ENCODE measurements at places on chromosomes 12 and 14.
A peak's percentile ranks its signal among the peaks of the same experiment; 100 is the strongest.

- no peak for DNase-seq
Measured at GRCh38 chr12:4027412-4027811, 154.2 kb upstream of the PARP11 start.

- DNase-seq = no peak
Measured at GRCh38 chr14:101247842-101248725, 313.2 kb upstream of the DIO3 start.

- DNase-seq = no peak
Measured at GRCh38 chr12:77796775-77797174, 33.9 kb upstream of the NAV3 start.

DNA sequence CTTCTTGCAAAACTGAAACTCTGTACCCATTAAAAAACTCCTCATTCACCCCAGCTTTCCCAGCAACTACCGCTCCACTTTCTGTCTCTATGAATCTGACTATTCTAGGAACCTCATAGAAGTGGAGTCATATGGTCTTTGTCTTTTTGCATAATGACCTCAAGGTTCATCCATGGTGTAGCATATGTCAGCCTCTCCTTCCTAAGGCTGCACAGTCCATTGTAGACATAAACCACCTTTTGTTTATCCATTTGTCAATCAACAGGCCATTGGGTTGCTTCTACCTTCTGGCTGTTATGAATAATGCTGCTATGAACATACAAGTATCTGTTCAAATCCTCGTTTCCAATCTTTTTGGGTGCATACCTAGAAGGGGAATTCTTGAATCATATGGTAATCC, 21.1 kb downstream of the NT5DC3 start:
- DNase-seq = no peak

DNA sequence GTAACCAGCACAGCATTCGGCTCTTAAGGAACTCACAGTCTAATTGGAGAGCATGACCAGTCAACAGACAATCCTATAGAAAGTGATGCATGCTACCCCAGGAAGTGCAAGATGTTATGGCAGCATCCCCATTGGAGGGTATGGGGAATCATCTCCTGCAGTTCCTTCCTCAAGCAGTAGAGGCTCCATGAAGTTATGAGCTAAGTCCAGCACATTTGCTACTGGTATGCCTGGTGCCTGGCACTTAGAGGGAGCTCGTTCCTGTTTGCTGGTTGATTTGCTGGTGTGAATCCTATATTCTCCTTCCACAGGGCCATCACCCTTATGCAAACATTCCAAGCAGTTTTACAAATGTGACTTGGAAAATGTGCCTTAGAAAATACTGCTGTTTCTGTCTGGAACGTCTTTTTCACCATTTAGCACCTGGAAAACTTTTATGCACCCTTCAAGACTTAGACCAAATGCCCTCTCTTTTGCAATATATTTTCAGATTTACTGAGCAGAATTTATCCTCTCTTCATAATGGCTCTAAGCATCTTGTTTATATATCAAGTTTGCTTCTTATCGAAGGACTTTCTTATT, 136.1 kb upstream of the WSCD2 start:
- DNase-seq = peak; percentile 4

GRCh38 chr14:48792376-48793024, 793.7 kb downstream of the RPS29 start:
- no peak for DNase-seq

DNA sequence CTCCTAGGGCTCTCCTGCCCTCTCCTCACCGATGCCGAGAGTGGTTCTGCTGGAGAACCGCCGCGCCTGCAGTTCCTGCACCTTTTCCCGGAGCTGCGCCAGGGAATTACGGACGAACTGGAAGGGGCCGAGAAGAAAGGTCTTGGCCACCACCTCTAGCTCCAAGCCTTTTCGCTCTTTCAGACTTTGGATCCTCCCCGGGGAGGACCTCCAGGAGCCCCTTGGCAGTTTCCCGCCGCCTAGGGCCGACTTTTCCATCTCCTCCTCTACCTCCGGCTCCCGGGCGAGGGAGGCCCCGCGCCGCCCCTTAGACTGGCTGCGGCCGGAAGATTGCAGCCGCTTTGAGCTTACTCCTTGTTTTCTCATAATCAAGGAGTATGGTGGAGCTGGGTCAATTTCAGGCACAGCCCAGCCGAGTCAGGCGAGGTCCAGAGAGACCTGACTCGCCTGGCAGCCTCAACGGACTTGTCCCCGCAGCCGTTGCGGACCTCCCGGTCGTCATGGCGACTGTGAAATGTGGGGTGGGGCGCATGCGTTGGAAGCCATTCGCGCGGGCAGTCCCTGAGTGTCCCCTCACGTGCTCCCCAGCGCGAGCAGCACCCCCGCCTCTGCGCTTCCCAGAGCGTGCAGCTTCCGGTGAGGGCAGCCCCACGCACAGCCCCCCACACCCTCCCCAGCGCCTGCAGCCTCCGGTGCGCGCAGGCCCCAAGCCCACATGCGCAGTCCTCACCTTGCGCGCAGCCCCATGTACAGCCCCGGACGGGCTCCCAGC, at the start of gene DPY19L2:
Gene DPY19L2 (minus strand): TSS at position 466 of the 772 bp plus-strand sequence. CDS start 100 bp downstream, at position 366.
- DNase-seq = peak; percentile 90

DNA sequence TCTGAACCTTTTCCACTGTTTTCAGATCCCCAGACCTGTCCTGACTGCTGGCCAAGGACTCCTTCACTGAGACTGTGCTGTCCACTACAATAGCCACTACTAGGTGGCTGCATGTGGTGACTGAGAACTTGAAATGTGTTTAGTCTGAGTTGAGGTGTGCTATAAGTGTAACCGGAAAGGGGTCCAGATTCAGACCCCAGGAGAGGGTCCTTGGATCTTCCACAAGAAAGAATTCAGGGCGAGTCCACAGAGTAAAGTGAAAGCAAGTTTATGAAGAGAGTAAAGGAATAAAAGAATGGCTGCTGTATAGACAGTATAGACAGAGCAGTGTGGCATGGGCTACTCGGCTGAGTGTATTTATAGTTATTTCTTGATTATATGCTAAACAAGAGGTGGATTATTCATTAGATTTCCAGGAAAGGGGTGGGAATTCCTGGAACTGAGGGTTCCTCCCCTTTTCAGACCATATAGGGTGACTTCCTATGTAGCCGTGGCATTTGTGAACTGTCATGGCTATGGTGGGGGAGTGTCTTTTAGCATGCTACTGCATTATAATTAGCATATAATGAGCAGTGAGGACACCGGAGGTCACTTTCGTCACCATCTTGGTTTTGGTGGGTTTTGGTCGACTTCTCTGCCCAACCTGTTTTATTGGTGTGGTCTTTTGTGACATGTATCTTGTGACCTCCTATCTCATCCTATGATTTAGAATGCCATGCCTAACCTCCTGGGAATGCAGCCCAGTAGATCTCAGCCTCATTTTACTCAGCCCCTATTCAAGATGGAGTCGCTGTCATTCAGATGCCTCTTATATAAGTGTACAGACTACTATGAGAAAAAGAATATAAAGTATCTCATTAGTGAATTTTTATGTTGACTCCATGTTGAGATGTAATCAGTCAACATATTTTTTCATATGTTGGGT, 70.0 kb upstream of the SRSF5 start:
- no peak for DNase-seq

DNA sequence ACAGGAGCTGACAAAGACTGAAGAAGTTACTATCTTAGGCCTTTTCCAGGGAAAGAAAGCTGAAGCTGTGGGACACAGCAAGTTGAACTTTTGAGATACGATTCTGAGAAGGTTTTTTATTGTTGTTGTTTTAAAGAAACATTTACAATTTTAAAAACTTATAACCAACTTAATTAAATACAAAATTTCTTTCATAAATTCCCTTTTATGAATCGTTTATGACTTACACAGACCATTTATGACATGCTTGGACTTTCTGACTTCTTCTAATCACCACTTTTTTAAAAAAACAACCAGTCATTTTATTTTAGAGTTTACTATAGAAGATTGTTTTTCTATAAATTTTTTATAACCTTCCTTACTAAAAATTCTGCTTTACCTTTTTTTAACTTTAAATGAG, 68.7 kb downstream of the DHRS2 start:
- DNase-seq = no peak

GRCh38 chr14:104120281-104120741, 18.1 kb upstream of the KIF26A start:
- DNase-seq = no peak

DNA sequence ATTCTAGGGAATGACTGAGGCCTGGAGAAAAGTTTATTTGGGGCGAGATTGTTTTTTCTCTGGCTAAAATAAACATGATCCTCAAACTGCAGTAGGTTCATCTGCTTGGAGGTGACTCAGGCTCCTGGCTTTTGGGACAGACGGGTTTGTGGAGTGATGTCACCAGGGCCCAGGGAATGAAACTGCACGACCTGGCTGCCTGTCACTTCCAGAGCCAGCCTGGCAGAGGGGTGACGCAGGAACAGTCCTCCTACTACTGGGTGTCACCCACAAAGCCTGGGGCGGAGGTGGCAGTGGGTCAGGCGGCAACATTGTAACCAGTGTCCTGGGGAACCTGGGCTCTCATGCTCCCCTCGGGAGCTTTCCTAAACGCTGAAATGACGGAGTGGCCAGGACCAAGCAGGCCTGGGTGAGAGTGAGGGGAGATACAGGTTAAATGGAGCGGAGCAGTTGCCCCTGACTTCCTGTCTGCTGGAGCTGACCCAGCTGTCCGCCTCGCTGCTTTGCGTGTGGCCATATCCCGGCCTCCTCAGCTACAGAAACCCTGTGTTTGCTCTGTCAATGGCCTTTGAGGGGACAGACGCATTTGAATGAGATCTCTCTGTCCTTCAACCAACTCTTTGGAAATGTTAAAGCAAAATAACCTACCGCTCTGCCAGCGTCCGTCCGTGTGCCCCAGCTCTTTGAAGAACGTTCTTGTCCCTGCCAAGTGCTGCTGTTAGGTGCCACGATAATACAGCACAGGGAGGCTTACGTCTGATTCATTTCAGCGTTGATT, 6.5 kb downstream of the HIP1R start:
- DNase-seq = no peak

DNA sequence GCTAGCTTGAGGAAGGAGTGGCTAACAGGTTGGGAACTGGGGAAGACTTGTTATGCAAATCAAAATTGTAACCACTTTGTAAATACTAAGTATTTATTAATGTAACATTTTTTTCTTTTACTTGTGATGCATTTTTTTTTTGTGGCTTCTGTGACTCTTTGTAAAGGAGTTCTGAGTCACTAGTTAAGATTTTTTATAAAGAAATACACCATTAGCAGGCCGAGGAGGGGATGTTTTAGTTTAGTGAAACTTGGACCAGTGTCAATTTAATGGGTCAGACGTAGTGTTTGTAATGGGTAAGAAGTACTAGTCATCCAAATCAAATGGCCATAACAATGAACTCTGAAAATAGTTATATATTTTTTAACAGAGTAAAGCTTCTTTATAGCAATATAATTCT, 43.1 kb downstream of the AKAP6 start:
- no peak for DNase-seq

DNA sequence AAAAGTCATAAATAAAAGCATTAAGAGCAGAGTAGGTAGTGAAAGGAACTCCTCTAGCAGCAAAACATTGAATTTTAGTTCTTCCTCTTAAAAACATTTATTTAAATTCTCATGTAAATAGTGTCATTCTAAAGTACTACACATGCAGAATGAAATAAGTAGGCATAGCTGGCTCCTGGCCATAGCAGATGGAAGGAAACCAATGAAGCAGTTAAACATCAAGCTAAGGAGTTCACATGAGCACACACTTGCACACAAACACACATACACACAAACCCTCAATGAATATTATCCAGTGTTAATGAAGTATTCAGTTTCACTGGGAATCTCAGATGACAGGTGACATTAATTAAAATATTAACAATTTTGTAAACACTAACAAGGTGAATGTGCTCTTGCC, 69.3 kb downstream of the SLC35F4 start:
- DNase-seq = no peak

- no peak for DNase-seq
Measured at GRCh38 chr12:83323866-83324265, 637.2 kb downstream of the TMTC2 start.

DNA sequence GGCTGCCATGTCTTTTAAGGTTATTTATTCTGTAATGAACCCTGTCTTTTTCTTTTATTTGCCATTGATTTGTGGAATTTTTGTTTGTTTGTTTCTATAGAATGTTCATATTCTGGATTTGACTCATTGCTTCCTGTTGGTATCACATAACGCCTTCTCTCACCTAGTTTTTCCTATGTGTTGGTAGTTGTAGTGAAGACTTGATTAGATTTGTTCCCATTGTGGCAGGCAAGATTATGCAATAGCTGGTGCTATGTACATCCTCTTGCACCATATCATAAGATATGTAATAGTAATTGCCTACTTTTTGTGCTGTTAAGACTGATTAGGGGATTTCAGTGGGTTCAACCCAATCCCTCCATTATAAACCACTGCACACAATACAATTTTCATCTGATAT, 3.9 kb upstream of the KRT6B start:
- no peak for DNase-seq

- DNase-seq = no peak
Measured at GRCh38 chr12:58695263-58695662, 225.0 kb downstream of the LRIG3 start.

GRCh38 chr14:81141426-81141825, 79.3 kb downstream of the GTF2A1 start:
- DNase-seq = no peak
